ENCODE measurements at places on chromosomes 4 and X.

- DNase-seq = no peak
Observed at GRCh38 chr4:20359692-20360091, 108.0 kb downstream of the SLIT2 start.

GRCh38 chr4:115873048-115873447 lies 759.6 kb upstream of the NDST4 start:
- DNase-seq = no peak

DNA sequence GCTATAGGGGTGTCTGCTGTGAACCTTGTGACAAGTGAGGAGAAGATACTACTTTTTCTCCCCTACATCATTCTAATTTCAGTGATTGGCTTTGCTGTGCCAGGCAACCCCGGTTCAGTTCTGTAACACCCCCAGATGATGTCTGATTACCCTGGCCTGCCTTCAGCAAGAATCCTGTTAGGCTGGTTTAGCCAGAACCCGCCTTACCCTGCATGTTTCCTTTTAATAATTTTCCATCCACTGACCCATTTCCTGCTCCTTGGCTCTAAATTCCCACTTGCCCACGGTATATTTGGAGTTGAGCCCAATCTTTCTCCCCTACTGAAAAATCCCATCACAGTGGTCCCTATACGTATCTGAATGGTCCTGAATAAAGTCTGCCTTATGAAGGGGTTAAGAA lies 46.5 kb upstream of the HPSE start:
- no peak for DNase-seq

DNA sequence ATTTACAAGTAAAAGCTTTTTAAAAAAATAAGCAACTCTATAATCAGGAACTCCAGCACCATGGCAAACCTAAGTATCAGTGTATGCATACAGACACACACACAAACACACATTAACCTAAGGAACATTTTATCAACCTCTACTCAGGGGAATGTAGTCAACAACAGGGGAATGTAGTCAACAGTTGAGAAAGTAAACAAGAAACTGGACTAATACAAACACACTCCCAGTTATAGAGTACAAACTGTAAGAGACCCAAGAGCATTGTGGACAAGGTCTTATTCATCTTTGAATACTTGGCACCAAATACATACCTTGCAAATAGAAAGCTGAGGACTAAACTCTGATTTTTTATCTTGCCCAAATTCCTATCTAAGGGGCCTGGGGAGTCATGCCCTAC lies 36.2 kb downstream of the PAPSS1 start:
- DNase-seq = no peak

All from islet precursor cell (in vitro differentiated cells).